T-helper 2 cell (primary cell): ENCODE measurements at places on chromosomes 5 and 9.

DNA sequence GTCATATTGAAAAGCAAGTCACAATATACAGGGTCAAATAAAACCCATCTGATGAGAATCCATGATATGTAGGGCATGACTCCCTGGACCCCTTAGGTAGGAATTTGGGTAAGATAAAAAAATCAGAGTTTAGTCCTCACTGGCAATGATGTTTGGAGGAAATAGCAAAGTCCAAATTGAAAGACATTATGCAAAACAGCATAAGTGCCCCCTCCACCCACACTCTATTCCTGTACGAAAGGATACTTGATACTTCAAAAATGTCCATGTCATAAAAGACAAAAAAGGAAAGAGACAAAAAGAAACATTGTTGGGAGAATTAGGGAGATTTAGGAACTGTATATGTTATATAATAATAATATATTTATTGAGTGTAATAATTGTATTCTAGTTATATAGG lies 96.1 kb upstream of the RASGRF2 start:
- DNase-seq, result no peak

GRCh38 chr5:170338933-170339779 lies 41.6 kb upstream of the LCP2 start:
- DNase-seq, result peak; percentile 63

DNA sequence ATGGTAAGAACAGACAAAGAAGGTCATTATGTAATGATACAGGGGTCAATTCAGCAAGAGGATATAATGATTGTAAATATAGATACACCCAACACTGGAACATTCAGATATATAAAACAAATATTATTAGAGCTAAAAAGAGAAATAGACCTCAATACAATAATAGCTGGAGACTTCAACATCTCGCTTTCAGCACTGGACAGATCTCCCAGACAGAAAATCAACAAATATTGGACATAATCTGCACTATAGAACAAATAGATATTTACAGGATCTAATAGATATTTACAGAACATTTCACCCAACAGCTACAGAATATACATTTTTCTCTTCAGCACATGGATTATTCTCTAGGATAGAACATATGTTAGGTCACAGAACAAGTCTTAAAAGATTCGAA lies 190.6 kb upstream of the RFX3 start:
- no peak for DNase-seq

DNA sequence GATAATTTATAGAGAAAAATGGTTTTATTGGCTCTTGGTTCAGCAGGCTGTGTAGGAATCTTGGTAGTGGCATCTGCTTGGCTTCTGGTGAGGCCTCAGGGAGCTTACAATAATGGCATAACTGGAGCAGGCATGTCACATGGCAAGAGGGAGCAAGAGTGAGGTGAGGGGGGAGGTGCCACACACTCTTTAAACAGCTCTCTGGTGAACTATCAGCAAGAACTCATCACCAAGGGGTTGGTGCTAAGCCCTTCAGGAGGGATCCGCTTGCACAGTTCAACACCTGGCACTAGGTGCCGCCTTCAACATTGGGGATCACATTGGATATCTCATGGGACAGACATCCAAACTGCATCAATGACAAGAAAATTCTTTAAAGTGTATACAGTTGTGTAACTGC lies 10.5 kb downstream of the GPBP1 start:
- DNase-seq, result no peak

GRCh38 chr9:76737154-76737902 lies 26.9 kb upstream of the PCA3 start:
- no peak for DNase-seq

DNA sequence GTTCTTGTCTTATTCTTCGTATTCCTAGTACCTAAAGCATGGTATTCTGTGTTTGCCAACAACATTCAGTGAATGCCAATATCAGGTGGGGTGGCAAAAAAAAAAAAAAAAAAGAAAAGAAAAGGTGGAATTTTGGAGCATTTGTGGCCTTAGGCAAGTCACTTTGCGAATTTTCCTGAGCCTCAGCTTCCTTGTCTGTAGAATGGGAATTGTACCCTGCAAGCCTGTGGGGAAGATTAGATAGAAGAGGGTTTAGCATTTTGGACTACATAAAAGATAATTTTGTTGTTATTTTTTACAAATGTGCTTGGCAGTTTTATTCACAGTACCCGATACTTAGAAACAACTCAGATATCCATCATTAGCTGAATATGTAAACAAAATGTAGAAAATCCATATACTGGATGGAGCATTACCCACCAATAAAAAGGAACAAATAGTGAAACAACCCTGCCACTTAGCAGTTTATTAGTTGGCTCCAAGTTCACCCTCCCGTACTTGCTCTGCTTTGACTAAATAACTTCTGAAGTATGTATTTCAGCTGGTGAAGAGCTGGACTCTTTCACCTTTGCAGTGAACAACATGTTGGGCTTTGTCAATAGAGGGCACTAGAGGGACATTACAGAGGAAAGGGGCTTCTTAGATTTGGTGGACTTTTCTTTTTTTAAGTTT lies 13.6 kb downstream of the UBE2D2 start:
- no peak for DNase-seq

- no peak for DNase-seq
Observed at GRCh38 chr9:78707080-78707479, 410.2 kb downstream of the PSAT1 start.

DNA sequence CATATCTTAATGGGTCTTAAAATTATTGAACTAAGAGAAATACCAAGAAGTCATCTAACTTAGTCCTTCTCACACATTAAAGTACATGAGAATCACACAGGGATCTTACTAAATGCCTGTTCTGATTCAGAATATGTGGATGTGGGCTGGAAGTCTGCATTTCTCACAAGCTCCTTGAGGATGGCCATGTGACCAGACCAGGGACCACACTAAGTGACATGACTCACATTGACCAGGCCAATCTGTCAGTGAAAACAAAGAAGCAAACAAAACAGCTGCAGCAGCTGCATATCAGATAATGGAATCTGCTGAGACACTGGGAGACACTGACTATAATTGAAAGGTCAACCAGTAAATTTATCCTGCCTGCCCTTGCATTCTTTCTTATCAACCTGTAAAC lies 110.5 kb downstream of the ADAMTS12 start:
- DNase-seq, result no peak

- no peak for DNase-seq
Observed at GRCh38 chr9:29637471-29638237, 2064.4 kb upstream of the C9orf72 start.

- DNase-seq, result no peak
Observed at GRCh38 chr5:53335115-53335514, 145.3 kb upstream of the FST start.

GRCh38 chr9:109506097-109506712 lies 8.1 kb upstream of the PTPN3 start:
- DNase-seq, result no peak

DNA sequence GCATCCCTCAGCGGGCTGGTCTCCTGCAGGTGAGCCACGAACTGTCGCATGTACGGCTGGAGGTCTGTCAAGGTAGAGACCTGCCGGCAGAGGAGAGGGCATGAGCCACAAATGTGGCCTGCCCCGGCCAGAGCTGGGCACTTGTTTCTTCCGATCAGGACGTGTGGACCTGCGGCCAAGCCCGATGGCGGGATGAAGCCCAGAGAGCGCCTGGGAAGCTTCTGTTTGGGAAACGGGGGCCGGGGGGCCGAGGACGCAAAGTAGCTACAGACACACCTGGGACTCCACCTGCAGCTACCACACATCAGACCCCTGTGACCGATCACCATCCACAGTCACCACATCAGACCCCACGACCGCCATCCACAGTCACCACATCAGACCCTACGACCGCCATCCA lies 22.7 kb downstream of the TERT start:
- DNase-seq, result no peak

- DNase-seq, result no peak
Observed at GRCh38 chr9:84997472-84997871, 327.9 kb downstream of the NTRK2 start.

GRCh38 chr9:137367506-137368430 lies 55.2 kb downstream of the EXD3 start:
- DNase-seq, result no peak

DNA sequence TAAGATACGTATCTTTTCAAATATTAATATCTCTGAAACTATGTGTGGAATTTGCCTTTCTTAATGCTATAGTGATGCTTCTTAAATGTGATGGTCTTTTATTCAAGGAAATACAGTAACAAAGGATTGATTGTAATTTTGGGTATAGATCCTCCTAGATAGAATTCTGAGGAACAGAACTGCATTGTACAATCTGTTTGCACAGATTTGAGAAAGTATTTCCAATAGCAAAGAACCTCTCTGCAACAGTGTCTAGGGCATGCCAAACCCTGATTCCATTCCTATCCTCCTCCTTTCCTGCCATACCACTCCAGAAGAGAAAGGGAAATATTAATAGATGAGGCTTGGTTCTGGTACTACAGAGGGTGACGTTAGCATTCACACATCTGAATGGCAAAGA lies 10.4 kb downstream of the SMIM15 start:
- no peak for DNase-seq

- no peak for DNase-seq
Observed at GRCh38 chr5:154723740-154724505, 31.3 kb upstream of the LARP1 start.

DNA sequence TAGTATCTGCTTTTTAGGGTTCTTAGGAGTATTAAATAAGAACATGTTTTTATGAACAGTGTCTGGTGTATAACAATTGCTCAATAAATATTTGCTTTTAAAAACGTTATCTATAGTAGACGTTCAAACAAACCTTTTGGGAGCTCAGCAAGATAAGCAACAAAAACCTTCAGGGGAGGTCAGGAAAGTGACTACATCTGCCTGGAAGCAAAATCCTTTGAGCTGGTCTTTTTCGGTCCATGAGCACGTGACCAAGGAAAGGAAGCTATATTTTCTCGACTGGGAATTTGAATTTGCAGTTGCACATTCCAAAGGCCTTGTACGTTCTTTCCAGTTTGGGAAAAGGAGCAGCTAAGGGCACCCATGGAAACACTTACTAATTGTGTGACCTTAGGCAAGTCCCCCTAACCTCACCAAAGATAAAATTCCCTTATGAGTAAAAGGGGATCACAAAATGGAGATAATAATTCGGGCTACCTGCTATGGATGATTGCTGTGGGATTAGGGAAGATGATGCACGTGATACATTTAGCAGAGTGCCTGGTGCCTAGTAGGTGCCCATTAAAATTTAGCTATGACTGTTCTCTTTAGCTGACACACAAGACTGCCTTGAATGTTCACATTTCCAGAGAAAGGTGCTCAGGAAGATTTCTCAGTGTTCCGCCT lies 45.4 kb downstream of the PTTG1 start:
- no peak for DNase-seq
